ENCODE measurements at places on chromosomes 11 and 22. TPM values are rescaled to one million over a fixed set of nuclear protein-coding genes. Genes with fewer than 3 reads are reported as not detected.

GRCh38 chr11:131246156-131246555 is 124.3 kb upstream of the NTM start:
- no peak for DNase-seq

GRCh38 chr11:61815790-61816735 is 740 bp downstream of the FADS1 start:
- DNase-seq = peak; percentile 83

- no peak for DNase-seq
Measured at GRCh38 chr22:43308836-43309235, 34.3 kb downstream of the SCUBE1 start.

GRCh38 chr22:25357132-25357455 is 137.7 kb downstream of the CRYBB2 start:
- DNase-seq = no peak

GRCh38 chr11:118090545-118091162 is 3.9 kb upstream of the SMIM35 start:
- no peak for DNase-seq

DNA sequence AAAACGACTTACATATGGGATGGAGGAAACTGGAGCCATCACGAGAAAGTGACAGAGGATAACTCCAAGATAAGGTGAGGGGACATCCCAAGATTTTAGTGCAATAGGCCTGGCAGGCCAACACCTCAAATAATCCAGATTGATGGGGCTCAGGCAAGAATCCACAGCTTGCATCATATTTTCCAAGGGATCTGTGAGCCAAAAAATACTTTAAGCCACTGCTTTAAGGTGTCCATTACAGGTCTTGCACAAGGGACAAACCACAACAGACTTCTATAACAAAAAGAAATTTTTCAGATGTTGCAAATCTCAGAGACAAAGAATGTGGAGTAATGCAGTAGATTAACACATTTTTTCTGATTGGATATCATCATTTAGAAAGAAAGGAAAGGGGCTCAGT is 45.6 kb downstream of the DENND5A start:
- DNase-seq = no peak

- no peak for DNase-seq
Measured at GRCh38 chr22:48968201-48968959, 859.3 kb downstream of the BRD1 start.

GRCh38 chr22:18071968-18072310 is 5.9 kb upstream of the PEX26 start:
- no peak for DNase-seq

DNA sequence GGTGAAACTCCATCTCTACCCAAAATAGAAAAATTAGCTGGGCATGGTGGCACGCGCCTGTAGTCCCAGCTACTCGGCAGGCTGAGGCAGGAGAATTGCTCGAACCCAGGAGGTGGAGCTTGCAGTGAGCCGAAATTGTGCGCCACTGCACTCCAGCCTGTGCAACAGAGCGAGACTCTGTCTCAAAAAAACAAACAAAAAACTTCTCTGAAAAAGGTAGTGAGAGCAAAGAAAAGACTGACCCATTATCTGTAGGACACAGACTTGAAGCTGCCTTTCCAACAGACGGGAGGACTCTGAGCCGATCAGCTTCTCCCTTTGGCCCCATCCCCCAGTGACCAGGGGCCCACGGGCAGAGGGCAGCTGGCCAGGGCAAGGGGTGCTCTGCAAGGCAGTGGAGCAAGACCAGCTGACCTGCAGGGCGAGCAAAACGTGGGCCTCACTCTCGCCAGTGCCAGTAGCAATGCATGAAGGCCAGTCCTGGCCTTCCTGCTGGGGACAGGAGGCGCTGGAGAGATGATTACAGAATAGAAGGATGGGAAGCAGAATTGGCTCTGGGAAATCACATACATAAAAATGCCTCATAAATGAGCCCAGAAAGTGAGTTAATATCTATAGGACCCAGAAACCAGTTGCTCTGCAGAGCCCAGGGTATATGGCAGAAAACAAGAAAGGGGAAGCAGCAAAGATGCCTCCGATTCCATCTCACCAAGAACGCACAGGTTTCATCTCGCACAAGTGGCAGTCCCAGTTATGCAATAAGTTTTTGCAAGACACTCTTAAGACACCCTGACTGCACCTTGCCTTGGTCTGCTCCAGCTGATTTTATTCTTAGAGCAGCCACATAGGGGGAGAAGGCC is 2.8 kb downstream of the EHD1 start:
- DNase-seq = no peak

DNA sequence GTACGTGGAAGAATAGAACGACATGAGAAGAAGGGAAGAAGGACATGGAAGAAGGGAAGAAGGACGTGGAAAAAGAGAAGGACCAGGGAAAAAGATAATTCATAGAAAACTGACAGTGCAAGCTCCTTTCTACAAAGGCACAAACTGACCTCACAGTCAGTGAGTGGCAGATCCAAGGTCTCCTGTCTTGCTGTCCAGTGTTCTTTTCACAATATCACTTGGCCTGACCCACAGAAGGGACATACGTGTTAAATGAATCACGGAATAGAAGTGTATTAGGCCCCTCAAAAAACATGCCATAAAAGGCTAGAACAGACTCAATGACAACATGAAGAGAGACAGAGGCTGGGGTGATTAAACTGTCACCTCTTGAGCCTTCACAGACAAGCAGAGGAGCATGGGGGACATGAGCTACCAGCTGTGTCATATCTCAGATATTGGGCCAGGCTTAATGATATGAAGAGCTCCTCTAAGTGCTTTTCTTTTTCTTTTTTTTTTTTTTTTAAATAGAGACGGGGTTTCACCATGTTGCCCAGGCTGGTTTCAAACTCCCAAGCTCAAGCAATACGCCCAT is 4.6 kb downstream of the ASCC2 start:
- DNase-seq = no peak

DNA sequence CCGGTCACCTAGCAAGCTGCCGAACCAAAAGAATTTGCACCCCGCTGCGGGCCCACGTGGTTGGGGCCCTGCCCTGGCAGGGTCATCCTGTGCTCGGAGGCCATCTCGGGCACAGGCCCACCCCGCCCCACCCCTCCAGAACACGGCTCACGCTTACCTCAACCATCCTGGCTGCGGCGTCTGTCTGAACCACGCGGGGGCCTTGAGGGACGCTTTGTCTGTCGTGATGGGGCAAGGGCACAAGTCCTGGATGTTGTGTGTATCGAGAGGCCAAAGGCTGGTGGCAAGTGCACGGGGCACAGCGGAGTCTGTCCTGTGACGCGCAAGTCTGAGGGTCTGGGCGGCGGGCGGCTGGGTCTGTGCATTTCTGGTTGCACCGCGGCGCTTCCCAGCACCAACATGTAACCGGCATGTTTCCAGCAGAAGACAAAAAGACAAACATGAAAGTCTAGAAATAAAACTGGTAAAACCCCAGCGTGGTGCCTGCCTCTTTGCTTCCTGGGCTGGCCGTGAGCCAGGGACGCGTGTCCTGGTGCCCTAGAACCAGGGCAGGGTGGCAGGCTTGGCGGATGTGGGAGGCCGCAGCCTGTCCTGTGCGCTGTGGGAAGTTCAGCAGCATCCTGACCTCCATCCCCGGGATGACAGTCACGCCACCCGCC is 13.2 kb downstream of the CCND1 start:
- DNase-seq = no peak

GRCh38 chr22:29245626-29246385 is 22.0 kb downstream of the RHBDD3 start:
- peak; percentile 78 for DNase-seq

The SUSD2 gene
- total RNA-seq = 0.81 TPM

The NOX4 gene
- total RNA-seq = not detected

The LRRC32 gene
- 0.27 TPM for total RNA-seq

The NXPE2 gene
- not detected for total RNA-seq

The CABP4 gene
- total RNA-seq = 1.6 TPM

The TECTA gene
- total RNA-seq = 0.81 TPM

The TEX12 gene
- not detected for total RNA-seq

The NAALAD2 gene
- 0.81 TPM for total RNA-seq

All from hematopoietic multipotent progenitor cell (in vitro differentiated cells).